ENCODE measurements at places on chromosomes 16 and 17.

DNA sequence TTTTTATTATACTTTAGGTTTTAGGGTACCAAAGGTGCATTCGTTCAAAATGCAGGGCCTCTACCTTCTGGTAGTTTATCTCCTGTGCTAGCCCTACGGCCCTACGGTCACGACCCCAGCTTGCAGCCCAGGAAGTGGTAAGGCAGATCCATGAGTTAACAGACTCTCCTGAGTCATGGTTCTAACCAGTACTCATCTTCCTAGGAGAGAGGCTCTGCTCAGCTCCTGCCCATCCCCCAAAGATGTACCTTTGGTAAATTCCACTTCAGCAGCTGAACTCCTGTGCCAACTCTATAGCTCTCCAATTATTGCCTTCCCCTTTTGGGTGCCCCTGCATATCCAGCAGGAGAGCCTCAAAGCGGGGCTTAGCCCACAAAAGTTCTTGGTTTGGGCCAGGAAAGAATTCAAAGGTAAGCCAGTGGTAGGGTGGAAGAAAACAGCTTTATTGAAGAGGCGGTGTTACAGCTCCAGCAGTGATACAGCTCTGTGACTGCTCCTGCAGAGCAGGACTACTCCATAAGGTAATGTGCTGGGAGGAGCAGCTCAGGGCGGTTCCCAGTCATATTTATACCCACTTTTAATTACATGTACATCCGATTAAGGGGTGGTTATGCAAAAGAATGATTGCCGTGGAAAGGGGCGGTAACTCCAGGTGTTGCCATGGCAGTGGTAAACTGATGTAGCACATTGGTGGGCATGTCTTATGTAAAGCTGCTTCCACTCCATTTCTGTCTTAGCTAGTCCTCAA, 241.4 kb downstream of the PMP22 start:
- DNase-seq: no peak

GRCh38 chr17:37516127-37516571, 26.5 kb downstream of the DUSP14 start:
- DNase-seq: no peak

DNA sequence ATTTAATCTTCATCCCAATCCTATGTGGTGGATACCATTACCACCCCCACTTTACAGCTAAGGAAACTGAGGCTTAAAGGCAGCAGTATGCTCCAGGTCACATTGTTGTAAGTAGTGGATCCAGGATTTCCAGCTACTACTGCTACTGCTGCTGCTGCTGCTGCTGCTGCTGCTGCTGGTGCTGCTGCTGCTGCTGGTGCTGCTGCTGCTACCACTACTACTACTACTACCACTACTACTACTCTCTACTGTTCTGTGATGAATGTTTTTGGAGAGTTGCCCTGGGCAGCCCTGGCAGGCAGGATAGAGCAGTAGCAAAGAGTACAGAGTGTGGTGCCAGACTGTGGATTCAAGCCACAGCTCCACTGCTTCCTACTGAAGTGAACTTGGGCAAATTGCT, 49.3 kb upstream of the SLC12A3 start:
- DNase-seq: no peak

GRCh38 chr17:6996256-6997011, 585 bp downstream of the ALOX12 start:
- DNase-seq: no peak

DNA sequence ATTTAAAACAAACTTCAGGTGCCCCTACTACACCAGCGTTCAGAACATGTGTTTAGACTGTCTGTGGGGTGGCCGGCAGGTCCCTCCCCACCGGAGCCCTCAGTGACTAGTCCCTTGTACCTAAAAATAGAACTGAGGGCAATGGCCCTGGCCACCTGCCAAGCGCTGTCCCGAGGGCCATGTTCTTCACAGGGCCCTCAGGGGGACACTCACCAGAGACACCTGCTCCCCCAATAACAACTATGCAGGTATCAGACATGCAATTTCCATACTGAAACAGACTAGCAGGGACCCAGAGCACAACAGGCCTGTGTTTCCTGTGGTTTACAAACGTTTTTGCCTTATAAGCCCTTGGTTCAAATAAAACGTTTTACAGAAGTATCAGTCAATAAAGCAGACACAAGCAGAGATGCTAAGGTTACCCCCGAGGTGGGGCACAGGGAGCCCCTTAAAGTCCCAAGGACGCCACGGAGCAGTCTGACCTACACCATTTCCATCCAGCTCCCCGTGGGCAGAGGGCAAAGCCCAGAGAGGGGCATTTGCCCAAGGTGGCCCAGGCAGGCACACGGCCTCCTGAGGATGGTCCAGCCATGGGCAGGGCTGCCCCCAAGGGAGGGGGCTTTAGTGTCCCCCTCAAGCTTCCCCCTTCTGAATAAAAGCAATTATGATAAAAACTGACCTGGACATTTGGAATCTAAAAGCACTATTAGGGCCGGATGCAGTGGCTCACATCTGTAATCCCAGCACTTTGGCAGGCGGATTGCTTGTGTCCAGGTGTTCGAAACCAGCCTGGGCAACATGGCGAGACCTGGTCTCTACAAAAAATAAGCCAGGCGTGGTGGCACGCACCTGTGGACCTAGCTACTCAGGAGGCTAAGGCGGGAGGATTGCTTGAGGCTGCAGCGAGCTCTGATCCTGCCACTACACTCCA, 896 bp upstream of the MYLK3 start:
- no peak for DNase-seq

DNA sequence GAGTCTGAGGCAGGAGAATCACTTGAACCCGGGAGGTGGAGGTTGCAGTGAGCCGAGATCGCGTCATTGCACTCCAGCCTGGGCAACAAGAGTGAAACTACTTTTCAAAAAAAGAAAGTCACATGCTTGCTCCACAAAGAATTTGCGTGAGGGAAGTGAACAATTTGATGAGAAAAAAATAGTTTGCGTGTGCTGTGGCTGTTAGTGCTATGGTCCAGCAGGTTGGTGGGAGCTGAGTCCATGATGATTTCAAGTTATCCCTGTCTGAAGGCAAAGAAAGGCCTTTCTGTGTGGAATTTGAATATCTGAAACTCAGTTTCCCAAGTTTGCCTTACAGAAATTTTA, 21.0 kb downstream of the PRCD start:
- no peak for DNase-seq
